ENCODE measurements at places on chromosomes 7 and 10.

DNA sequence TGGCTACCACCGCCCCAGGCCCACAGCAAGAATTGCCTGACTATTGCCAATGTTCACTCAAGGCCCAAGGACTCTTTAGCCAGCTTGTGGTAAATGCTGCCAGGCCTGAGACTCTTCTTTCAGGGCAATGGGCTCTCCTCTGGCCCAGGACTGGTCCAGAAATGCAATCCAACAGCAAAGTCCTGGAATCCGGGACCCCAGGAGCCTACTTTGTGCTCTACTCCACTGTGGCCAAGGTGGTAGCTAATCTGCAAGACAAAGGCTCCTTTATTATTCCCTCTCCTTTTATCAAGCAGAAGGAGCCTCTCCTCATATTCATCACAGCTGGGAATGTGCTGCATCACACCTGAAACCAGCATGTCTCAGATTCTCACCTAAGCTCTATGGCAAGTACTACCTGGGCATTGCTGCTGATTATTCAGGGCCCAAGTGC is 107.6 kb upstream of the PRSS58 start:
- no peak for DNase-seq

- DNase-seq: no peak
Measured at GRCh38 chr7:36002900-36003299, 150.2 kb upstream of the EEPD1 start.

GRCh38 chr10:110192552-110192951 is 14.9 kb upstream of the MXI1 start:
- no peak for DNase-seq

DNA sequence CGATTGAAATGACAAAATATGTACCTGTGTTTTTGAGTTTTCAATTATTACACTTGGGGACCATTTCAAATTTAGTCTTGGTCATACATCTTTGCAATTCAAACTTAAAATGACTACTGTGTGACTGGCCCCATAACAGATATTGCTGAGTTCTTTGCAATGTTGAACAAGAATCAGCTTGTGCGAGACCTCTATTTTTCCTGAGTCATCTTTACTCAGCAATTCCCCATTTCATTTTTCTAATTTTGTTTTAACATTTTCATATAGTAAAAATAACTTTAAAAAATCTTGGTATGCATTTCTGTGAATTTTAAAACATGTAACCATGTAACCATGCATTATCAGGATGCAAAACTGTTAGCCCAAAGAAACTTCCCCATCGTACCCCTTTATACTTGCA is 678.1 kb downstream of the ANKRD7 start:
- DNase-seq: no peak

DNA sequence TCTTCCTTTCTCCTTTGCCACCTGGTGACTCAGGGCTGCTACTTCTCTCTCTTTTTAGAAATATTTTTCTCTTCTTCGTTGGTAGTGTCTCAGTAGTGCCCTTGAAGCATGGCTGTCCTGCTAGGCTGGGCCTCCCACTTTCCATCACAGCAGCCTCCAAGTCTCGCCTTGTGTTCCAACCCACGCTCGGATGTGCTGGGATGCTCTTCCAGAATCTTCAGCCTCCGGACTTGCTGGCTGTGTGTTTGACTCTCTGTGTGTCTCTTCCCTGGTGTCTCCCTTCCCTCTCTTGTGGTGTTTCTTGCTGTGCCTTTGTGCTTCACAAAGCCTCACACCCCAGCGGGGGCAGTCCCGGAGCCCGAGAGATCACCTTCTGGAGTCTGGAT is 100.5 kb downstream of the INPP5A start:
- no peak for DNase-seq
